ENCODE measurements at places on chromosomes 7 and 10.

GRCh38 chr7:10355816-10356215, 617.9 kb upstream of the PHF14 start:
- DNase-seq = no peak

- DNase-seq = no peak
Observed at GRCh38 chr10:108319434-108320222, 1155.1 kb upstream of the SORCS1 start.

DNA sequence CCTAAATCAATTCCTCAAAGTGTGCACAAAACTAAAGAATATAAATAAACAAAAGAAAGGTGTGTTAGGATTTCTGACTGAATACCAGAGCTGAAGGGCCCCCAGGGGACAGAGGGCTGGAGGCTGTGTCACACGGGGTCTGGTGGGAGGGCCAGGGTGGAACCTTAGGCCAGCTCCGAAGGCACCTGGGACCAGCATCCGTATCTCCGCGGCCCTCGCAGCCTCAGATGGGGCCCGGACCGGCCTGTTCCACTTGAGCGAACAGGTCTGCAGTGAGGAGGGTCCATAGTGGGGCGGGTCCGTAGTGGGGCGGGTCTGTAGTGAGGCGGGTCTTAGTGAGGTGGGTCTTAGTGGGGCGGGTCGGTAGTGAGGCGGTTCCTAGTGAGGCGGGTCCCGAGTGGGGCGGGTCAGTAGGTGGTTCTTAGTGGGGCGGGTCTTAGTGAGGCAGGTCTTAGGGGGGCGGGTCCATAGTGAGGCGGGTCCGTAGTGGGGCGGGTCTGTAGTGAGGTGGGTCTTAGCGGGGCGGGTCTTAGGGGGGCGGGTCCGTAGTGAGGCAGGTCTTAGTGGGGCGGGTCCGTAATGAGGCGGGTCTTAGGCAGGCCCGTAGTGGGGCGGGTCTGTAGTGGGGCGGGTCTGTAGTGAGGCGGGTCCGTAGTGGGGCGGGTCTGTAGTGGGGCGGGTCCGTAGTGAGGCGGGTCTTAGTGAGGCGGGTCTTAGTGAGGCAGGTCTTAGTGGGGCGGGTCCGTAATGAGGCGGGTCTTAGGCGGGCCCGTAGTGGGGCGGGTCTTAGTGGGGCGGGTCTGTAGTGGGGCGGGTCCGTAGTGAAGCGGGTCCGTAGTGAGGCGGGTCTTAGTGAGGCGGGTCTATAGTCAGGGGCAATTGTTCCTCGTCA, 15.1 kb downstream of the GPR146 start:
- DNase-seq = peak; percentile 95

- no peak for DNase-seq
Observed at GRCh38 chr7:99949645-99950228, 20.3 kb upstream of the GJC3 start.

DNA sequence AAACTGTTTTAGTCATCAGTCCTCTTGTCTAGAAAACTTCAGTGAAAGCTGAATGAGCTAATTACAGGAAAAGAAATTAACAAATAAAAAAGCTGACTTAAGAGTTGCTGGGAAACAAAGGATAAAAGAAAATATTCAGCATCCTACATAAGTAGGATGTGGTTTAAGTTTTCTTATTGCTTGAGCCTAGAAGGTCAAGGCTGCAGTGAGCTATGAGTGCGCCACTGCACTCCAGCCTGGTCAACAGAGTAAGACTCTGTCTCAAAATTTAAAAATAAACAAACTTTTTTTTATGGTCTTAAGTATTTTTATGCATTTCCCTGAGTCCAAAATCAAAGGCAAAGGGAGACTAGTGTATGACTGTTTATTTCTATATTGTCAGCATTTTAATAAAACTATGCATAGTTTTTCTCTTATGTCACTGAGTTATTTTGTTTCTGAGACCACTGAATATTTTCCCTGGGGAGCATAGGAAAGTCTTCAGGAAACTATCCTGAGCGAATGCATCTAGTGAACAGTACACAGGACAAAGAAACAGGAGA, 40.0 kb upstream of the LRRN3 start:
- no peak for DNase-seq

DNA sequence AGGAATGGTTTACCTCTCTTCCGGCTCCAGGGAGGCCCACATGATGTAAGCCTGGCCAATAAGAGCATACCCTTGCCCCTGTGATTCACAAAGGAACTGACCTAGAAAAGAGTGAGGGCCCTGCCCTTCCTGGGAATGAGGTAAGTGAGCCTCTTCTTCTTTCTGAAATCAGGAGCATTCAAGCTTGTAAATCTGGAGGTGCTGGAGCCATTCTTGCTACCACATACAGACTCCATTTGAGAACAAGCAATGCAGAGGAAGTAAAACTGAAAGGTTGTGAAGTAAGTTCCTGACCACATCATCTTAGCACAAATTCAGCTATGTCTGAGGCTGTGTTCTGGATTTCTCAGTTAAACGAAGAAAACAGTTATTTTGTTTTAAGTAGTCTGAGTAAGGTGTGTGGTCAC, 132.2 kb downstream of the CD36 start:
- DNase-seq = no peak

- no peak for DNase-seq
Observed at GRCh38 chr10:93406364-93407145, 75.6 kb downstream of the MYOF start.

DNA sequence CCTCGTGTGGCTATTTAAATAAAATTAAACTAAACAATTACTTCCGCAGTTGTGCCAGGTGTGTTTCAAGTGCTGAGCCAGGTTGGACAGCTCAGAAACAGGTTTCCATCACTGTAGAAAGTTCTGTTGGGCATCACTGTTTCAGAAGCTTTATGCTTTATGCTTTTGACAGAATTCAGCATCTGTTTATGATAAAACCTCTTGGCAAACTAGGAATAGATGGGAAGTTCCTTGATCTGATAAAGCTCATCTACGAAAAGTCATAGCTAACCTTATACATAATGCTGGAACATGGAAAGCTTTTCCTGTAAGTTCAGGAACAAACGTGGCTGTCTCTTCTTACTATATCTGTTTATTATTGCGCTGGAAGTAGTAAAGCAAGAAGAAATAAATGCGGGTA, 143.4 kb downstream of the DOCK1 start:
- no peak for DNase-seq
